Adrenal gland (tissue), 19 donors: ENCODE measurements at places on chromosomes 7 and 10. TPM values are rescaled to one million over a fixed set of nuclear protein-coding genes. Genes with fewer than 3 reads are reported as not detected.

DNA sequence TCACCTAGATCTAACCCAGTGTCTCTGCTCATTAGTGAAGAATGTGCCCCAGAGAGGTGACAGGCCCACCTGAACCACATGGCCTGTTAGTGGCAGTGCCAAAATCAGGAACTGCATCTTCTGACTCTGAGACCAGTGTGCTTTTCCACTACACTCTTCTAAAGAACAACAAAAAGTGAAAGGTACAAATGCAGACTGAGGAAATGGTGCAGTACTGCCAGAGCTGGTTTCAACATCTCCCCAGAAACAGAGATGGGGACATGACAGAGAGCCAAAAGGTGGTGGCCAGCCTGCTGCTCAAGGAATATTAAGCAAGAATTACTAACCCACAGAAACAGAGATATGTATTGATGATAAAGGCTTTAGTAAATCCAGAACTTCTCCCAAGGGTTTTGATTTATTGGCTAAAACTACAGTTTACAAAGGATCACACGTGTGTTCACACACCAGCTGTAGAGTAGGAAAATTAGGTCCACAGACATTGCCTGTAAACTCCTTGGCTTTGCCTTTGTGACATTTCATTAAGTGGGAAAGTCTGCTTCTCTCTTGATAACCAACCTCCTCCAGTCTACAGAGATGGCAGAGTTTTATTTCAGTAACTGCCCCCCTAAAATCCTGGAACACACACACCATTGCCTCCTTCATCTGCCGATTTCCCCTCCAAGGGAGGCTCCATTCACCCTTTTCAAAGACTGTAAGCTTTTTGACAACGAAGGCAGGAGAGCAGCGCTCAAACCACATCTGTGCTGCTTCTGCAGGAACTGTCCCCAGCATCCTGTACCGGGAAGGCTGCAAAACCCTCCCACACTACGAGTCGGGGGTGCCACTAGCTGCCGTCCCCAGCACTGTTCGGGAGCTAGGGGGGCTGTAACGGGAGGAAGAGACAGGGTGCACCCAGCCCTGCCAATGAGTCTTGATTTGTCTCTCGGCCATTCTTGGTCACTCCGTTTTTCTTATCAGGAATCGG, 29.8 kb downstream of the GSDME start:
- H3K4me1 ChIP-seq: no peaks in the 10 kb centered on the region
- no peak for DNase-seq
- H3K27ac ChIP-seq: no peak overlapping the region
- H3K36me3 ChIP-seq: no peaks in the 10 kb centered on the region
- no peaks in the 10 kb centered on the region for H3K27me3 ChIP-seq

SGCE gene
- 121 TPM for polyA plus RNA-seq

DNA sequence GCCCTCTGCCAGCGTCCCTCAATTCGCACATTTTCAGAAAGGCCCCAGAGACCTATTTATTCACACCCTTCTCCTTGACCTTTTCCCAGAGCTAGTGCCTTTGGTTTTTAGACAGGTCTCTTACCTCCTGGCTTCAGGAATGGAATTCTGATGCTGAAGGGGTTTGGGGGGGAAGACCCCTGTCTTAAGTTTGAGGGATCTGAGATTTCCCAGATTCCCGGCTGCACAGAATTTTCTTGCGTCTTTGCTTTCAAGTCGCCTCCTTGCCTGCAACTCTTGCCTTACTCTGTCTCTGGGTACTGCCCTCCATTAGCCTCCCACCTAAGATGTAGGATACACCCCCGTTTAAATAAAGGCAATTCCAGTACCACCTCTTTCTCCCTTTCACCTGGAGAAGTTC, 1.9 kb downstream of the GATA3 start:
- H3K27me3 ChIP-seq: peaks cover 18% of the 10 kb centered on the region
- no peak overlapping the region for H3K4me3 ChIP-seq
- peak overlapping the region; percentile 83 for H3K27ac ChIP-seq
- peaks cover 16% of the 10 kb centered on the region for H3K4me1 ChIP-seq
- DNase-seq: no peak
- H3K36me3 ChIP-seq: no peaks in the 10 kb centered on the region

CAV2 gene
- polyA plus RNA-seq: 37.0 TPM

CYP17A1 gene
- 2,313 TPM for polyA plus RNA-seq

DNA sequence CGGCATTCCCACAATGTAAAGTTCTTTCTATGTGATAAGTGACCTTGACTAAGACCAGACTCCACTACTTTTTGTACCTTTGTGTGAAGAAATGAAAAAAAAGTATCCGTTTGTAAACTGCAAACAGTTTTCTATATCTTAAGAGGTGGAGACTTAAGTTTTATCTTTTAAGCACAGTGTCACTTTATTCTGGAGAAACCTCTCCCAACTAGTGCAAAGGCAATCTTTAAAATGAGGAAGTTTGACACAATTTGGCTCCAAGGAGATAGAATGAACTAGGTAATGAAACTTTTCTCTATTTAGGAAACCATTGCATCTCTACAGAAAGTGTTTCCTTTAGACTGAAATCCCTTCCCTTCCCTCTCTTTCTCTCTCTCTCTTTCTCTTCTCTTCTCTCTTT, 122.9 kb downstream of the SAMD9 start:
- H3K27me3 ChIP-seq: no peaks in the 10 kb centered on the region
- H3K36me3 ChIP-seq: no peaks in the 10 kb centered on the region
- H3K4me1 ChIP-seq: no peaks in the 10 kb centered on the region
- H3K4me3 ChIP-seq: no peak overlapping the region
- no peak for DNase-seq

DNA sequence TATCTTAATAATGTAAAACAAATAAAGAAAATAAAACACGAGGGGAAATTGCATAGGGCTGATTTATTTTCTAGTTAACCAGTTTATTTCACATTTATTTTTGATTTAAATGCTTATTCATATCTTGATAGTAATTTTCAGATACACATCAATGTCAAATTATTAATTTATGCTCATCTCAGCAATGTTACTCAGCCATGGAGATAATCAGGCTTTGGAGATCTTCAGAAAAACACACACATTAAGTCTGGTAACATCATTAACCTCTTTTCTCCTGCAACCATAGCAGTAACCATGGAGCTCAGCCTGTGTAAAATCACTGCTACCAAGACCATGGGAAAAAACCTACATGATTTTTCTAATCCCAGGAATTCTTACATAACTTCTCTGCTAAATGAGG, 31.9 kb upstream of the TBX20 start:
- H3K27ac ChIP-seq: no peak overlapping the region
- H3K4me3 ChIP-seq: no peak overlapping the region
- no peaks in the 10 kb centered on the region for H3K36me3 ChIP-seq
- H3K27me3 ChIP-seq: no peaks in the 10 kb centered on the region

GRCh38 chr7:127844707-127845331, 186.4 kb downstream of the LRRC4 start:
- peak overlapping the region; percentile 3 for H3K27ac ChIP-seq
- no peaks in the 10 kb centered on the region for H3K36me3 ChIP-seq
- H3K4me3 ChIP-seq: no peak overlapping the region
- DNase-seq: peak; percentile 78

LIPN gene
- not detected for polyA plus RNA-seq

- no peaks in the 10 kb centered on the region for H3K4me1 ChIP-seq
- no peak overlapping the region for H3K4me3 ChIP-seq
- H3K36me3 ChIP-seq: no peaks in the 10 kb centered on the region
- H3K27me3 ChIP-seq: peaks cover 3% of the 10 kb centered on the region
Measured at GRCh38 chr10:46050941-46051623, 5.0 kb upstream of the MSMB start.

DNA sequence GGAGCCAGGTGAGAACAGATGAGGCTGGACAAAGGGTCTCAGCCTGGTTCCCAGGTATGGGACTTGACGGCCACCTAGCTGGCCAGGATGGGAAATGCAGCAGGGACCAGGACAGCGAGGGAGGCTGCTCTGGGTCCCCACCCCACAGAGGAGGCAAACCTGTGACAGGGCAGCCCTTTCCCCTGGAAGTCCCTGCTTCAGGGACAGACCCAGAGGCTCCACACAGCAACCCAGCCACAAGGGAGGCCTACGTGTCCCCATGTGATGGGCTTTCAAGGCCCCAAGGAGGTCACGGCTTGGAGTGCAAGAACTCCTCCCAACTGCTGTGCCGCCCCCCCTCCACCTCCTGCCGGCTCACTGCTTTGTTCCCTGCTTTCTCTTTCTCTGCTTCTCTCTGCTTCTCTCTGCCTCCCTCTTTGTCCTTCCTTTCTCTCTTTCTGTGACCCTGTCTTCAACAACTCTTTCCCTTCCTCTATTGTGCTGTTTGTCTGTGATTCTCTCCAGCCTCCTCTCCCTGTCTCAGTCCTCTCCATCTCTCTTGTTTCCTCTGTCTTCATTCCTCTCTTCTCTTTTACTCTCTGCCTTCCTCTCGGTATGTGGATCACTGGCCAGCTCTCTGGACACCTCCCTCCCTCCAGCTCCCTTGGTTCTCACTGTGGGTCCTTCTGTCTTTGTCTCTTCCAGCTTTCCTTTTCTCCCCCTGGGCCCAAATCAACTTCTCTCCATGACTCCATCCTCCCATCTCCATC, 9.6 kb upstream of the EIF5AL1 start:
- no peaks in the 10 kb centered on the region for H3K4me1 ChIP-seq
- H3K36me3 ChIP-seq: no peaks in the 10 kb centered on the region
- H3K27ac ChIP-seq: no peak overlapping the region
- H3K27me3 ChIP-seq: no peaks in the 10 kb centered on the region

DNA sequence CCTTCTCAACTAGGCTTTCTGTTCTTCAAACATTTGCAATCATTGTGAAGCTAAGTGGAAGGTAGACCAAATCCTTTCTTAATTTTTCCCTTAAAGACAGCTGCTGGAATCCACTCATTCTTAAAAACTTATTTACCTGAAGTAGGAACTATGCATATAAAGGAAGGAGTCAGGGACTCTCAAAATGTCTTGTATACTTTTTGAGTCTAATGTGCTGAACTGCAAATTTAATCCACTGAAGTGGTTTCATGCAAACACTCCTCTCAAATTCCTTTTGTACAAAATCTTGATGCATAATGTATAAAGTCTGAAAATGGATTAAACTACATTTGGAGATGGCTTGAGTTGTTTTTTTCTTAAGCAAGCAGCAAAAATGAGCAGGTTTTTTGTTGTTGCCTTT, 118.0 kb downstream of the CABCOCO1 start:
- no peaks in the 10 kb centered on the region for H3K27me3 ChIP-seq
- no peak overlapping the region for H3K4me3 ChIP-seq
- no peaks in the 10 kb centered on the region for H3K36me3 ChIP-seq

PFKFB3 gene
- polyA plus RNA-seq: 13.1 TPM

SLC13A1 gene
- polyA plus RNA-seq: not detected

TMEM196 gene
- polyA plus RNA-seq: 0.46 TPM

DNA sequence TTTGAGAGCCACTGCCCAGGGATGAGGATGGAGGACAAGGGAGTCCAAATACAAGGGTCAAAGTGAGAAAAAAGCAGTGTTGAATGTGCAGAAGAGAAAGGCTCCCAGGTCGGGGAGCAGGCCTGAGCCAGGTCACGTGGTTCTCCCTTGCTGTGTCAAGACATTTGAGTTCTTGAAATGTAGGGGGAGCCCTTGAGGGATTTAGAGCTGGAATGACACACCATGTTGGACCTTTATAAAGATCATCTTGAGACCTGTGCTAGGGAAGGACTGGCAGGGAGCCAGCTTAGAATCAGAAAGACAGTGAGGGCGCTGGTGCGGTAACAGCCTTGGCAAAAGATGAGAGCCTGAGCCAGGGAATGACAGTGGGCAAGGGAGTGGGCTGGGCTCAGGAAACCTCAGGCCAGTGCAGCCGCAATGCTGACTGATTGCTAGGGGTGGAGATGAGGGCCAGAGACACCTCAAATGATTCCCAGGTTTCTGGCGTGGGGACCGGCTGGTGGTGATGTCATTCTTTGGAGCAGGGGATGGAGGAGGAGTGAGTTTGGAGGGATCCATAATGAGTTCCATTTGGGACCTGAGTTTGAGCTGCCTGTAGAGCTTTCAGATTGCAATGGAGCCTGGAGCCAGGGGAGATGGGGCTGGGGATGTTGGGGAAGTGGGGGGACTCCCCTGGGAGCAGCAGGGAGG, 120.1 kb downstream of the PTPN20 start:
- DNase-seq: no peak
- H3K27ac ChIP-seq: no peak overlapping the region
- H3K27me3 ChIP-seq: no peaks in the 10 kb centered on the region

GRCh38 chr7:100568896-100569844, 4.5 kb downstream of the SAP25 start:
- H3K4me1 ChIP-seq: peaks cover 48% of the 10 kb centered on the region
- no peak overlapping the region for H3K4me3 ChIP-seq
- no peaks in the 10 kb centered on the region for H3K27me3 ChIP-seq
- no peaks in the 10 kb centered on the region for H3K36me3 ChIP-seq
- H3K27ac ChIP-seq: peak overlapping the region; percentile 90

DNA sequence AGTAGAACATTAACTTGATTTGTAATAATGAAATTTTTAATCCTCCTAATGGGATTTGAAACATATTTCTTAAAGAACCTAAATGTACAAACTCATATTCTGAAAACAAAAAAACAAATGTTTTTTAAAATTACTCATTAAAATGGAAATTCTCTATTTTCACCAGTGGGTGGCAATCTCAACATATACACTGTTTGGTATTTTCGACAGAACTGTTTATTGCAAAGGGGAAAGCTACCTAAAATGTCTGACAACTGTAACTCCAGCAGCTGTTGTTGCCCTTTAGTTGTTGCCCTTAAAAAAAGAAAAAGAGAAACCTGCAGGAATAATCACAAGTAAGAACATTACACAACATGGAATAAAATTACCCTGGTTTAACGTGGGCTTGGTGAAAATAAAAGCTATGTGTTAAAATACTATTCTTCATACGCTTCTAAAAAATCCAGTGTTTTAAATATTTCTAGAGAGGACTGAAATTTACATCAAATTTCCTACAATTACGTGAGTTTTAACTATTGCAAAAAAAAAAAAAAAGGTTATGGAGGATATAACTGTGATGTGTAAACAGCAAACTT, 54.5 kb downstream of the COL1A2 start:
- H3K4me3 ChIP-seq: peak overlapping the region; percentile 13
- H3K27ac ChIP-seq: no peak overlapping the region
- no peaks in the 10 kb centered on the region for H3K4me1 ChIP-seq
- DNase-seq: no peak

ZFAND4 gene
- polyA plus RNA-seq: 7.1 TPM

- H3K27ac ChIP-seq: no peak overlapping the region
- no peaks in the 10 kb centered on the region for H3K4me1 ChIP-seq
- H3K36me3 ChIP-seq: peaks cover 5% of the 10 kb centered on the region
- no peak overlapping the region for H3K4me3 ChIP-seq
- H3K27me3 ChIP-seq: no peaks in the 10 kb centered on the region
Measured at GRCh38 chr7:98213888-98214810, 2.9 kb downstream of the BHLHA15 start.
